Stimulated activated CD4-positive, alpha-beta T cell treated with anti-CD3 and anti-CD28 coated beads, Interleukin-12 subunit alpha, Interleukin-12 subunit beta, amount 100 ng/mL, for 4 hours (primary cell): ENCODE measurements at places on chromosomes 3 and 15.

GRCh38 chr3:46162975-46163555, 45.0 kb downstream of the CCR1 start:
- DNase-seq, result no peak

GRCh38 chr3:30605706-30606300, 598 bp upstream of the TGFBR2 start:
- no peak for DNase-seq

- no peak for DNase-seq
These were observed 12.4 kb downstream of the CXCR6 start for GRCh38 chr3:45955706-45956105.

GRCh38 chr15:29012097-29012496, 126.3 kb downstream of the APBA2 start:
- DNase-seq, result no peak

- no peak for DNase-seq
These were observed 56.6 kb upstream of the POMGNT2 start for GRCh38 chr3:43162230-43163084.

DNA sequence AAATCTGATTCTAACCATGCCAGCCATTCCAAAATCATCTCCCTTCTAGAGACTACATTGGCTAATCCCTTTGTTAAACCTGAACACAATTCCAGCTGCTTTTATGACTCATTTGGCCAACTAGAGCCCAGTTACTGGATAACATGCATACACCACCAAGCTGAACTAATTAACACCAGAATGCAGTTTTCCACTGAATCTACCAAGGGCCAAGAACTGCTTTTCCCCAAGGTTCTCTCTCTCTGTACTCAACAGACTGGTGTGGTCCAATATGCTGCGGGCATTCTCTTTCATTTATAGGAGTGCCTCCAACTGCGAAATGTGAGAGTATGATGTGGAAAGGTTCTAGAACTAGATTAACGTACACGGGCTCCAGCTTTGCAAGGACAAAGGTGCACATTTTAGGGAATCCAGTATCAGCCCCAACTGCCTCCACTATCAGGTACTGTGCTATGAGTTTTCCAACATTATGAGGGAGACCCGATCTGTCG, 1.5 kb downstream of the CHSY1 start:
- DNase-seq, result no peak
